ENCODE measurements at places on chromosomes 3 and 15.

- DNase-seq, result no peak
Measured at GRCh38 chr3:135383301-135383700, 582.2 kb upstream of the PPP2R3A start.

- no peak for DNase-seq
Measured at GRCh38 chr3:192916371-192917027, 1.2 kb downstream of the MB21D2 start.

DNA sequence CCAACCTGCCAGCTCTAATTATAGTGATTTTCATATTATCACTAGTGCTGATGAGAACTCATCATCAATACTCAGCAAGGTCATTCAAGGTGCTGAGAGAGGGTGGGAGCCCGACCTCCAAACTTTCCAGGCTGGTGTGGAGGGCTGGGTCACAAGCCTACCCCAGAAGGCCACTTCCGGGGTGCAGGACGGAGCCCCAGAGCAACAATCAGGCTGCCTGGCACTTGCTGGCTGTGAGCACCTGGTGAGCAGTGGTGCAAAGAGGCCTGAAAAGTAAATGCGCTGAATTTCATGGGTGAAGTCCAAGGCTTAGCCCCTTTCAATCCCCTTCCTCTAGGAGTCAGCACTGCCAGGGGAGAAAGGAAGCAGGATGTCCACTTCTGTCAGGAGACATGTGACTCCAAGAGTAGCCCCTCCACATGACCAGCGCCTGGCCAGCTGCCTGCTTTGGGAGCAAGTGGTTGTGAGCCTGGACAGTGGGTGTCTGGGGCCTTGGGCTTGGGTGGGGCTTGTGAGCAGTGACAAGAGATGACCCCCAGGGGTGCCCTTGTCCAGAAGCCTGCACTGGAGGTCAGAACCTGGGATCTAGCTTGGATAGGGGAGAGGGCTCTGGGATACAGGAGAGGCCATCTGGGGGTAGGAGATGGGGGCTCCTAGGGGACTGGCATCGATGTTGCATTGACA lies 165.0 kb upstream of the TLE3 start:
- DNase-seq, result no peak

- no peak for DNase-seq
Measured at GRCh38 chr15:99744142-99744541, 10.9 kb upstream of the LYSMD4 start.

DNA sequence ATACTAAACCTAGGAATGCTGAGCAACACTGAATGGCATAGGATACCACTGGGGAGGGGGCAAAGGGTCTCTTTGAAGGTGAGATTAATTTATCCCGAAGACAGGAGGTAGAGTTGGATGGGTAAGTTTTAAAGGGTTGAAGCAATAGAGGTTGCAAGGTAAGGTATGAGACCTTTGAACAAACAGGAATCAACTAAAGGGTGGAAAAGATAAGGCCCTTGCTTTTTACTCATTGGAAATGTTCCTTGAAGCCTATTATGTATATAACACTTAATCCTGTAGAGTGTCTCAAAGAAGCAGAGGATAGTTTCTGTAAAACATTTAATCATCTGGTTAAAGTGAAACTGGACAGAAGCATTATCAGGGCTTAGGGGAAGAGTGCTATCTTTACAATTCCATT lies 5.7 kb downstream of the ABHD5 start:
- DNase-seq, result no peak

DNA sequence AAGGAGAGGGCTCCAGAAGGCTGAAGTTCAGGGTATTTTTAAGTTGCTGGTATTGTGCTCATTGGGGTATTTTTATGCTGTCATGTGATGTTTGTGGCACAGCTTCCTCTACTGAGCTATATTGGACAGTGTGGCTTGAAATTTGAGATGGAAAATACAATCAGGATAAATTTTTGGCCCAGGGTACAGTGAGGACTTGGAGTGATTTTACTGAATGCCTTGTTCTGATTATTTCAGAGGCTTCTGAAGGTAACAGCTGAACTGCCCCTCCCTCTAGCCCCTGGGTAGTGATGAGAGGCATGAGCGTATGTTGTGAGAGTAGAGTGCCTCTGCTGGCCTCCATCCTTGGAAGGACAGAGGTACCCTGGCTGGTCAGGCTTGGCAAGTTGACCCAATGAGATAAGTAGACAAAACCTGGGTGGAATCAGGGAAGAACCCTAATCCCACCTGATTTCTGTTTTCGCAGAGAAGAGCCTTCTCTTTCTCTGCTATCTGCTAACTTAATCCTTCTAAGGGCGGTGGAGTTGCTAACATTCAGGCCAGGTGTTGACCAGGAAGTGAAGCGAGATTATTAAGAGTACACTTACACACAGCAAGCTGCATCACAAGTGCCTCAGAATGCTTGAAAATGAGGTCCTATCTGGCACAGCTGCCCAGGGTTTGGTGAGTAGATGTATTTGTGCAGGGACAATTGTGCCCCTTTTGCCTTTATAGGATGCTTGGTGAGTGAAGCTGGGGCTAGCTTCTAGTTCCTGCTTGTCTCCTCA lies 98.1 kb upstream of the CLSTN2 start:
- DNase-seq, result no peak

DNA sequence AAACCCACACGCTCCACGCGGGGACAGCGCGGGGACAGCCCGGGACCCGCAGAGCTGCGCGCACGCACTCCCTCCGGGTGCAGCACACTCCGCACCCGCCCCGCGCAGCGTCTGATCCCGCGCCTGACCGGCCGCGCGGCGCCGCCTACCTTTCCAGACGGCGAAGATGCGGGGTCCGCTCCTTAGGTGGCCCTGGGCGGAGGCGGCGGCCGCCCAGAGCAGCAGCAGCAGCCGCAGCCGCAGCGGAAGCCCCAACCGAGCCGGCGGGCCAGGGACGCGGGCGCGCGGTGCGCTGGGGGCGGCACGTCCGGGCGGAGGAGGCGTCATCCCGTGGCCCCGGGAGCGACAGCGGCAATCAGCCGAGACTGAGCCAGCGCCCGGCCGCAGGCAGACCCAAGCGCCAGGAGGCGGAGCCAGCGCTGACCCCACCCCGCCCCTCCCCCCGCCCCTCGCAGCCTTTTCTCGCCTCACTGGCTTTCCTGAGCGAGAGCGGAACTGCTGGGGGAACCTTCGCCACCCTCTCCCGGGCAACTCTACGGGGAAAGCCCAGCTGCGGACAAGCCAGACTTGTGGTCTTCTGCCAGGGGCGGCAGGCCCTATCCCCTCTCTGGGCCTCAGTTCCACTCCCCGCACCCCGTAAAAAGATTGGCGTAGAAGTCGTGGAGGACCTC lies at the start of gene SEMA7A:
Gene SEMA7A (minus strand): TSS at position 367 of the 671 bp plus-strand sequence. CDS start 40 bp downstream, at position 327.
- DNase-seq, result peak; percentile 70

DNA sequence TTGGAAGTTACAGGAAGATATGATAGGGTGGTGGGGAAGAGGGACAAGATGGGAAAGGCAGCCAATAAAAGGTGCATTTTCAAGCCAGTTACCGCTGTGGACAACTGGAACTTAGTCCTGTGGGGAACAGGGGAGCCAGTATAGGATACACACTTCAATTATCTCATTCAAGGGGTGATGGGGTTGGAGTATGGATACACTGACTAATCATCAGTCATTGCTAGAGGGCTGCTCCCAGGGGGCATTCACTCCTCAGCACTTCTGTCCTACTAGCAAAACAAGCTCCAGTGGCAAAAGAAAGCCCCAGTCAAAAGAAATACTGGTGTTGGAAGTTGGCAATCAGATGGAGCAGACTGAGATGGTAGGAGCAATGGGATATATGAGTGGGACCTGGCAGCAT lies 183.4 kb upstream of the GADL1 start:
- no peak for DNase-seq

DNA sequence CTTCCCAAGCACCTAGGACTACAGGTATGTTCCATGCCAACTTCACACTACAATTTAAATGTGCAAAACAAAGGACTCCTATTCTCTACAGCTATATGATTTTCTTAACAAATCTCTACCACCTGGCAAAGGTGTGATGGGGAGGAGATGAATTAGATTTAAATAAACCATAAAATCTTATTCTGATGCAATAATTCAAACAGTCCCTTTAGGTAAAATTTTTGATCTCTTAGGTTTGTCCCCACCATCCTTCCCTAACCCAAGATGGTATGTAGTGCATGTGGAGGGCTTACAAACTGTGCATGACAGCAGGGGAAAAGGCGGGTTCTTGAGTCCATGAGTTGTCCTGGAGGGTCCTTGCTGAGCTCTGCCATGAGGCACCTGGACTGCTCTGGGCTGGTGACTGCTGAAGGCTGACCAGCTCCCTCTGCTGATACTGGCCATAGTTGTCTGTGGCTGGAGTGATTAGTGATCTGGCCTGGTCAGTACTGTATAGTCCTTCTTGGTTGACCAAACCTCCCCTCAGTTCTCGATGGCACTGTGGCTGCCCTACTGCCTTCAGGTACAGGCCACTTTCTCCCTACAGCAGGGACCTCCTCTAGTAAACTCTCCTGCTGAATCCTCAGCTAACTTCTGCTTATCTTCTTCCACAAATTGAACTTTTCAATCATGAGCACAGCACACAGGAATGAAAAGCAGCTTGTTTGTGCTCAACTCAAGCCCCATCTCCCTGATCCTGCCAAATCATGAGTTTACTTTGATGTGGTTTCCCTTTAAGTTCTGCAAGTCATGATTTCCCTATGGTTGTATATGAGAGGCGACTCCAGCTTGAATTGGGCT lies 30.1 kb downstream of the CFAP161 start:
- no peak for DNase-seq

DNA sequence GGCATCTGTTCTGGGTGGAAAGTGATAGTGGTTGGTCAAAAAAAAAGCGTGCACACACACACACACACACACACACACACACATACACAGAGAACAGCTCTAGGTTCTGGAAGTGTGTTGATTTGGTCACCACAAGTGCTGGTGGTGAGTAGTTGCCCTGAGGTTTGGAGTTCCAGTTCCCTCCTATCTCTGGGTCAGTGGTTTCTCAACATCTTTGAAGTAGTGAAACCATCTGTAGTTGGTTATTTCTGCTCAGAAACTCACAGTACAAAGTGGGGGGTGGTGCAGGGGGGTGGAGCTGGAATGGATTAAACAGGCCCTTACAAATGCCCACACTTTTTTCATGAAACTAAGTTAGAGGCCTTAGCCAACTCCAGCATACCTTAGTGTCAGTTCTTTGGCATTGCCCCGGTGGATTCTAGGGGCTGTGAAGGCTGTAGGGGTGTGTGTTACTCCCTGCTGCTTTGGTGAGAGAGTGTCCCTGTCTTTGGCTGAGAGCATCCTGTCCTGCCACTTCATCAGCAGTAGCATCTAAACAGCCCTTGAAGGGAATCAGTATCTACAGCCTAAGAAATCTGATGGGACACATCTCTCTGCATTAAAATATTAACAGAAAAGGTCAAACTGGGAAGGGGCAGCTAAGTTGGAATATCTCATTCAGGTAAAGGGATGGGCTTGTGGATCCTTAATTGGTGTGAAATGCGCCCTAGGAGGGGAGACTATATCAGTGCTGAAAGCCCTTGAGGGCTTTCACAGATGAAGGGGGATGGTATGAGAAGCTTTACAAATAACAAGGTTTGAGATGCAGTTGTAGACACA lies 20.6 kb downstream of the SMAD3 start:
- no peak for DNase-seq

GRCh38 chr3:50138266-50139200 lies 16.6 kb upstream of the SEMA3F start:
- DNase-seq, result no peak

GRCh38 chr3:133963657-133964396 lies 65.9 kb downstream of the SLCO2A1 start:
- DNase-seq, result no peak

- no peak for DNase-seq
Measured at GRCh38 chr3:100968932-100969906, 24.0 kb downstream of the ABI3BP start.

- no peak for DNase-seq
Measured at GRCh38 chr3:124283652-124284023, 291.7 kb upstream of the ROPN1 start.

- no peak for DNase-seq
Measured at GRCh38 chr3:188326111-188326510, 172.2 kb downstream of the LPP start.

- no peak for DNase-seq
Measured at GRCh38 chr15:83322061-83322460, 37.6 kb upstream of the BNC1 start.

DNA sequence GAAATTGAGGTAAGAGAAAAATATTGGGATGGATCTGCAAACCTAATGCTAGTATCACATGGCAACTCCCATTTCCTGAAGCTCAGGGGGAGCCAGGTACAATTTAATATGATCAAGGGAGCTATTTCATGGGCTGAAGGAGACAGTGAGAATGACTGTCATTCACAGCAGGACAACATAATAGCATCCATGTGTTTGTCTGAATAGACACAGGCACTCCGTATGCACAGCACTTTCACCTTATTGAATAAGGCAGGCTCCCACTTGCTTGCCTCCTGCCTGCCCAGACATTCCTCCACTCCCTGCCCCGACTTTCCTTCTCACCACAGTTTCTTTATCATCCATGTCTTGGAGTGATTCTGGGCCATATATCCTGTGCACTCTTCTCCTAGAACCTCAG lies 156.6 kb upstream of the SLC24A5 start:
- no peak for DNase-seq

Measured in stimulated activated CD4-positive, alpha-beta T cell treated with anti-CD3 and anti-CD28 coated beads, Interleukin-2, amount 100 ng/mL, for 48 hours (primary cell).